Pulmonary artery endothelial cell (primary cell): ENCODE measurements at places on chromosomes 1 and 21. TPM values are rescaled to one million over a fixed set of nuclear protein-coding genes. Genes with fewer than 3 reads are reported as not detected.

DNA sequence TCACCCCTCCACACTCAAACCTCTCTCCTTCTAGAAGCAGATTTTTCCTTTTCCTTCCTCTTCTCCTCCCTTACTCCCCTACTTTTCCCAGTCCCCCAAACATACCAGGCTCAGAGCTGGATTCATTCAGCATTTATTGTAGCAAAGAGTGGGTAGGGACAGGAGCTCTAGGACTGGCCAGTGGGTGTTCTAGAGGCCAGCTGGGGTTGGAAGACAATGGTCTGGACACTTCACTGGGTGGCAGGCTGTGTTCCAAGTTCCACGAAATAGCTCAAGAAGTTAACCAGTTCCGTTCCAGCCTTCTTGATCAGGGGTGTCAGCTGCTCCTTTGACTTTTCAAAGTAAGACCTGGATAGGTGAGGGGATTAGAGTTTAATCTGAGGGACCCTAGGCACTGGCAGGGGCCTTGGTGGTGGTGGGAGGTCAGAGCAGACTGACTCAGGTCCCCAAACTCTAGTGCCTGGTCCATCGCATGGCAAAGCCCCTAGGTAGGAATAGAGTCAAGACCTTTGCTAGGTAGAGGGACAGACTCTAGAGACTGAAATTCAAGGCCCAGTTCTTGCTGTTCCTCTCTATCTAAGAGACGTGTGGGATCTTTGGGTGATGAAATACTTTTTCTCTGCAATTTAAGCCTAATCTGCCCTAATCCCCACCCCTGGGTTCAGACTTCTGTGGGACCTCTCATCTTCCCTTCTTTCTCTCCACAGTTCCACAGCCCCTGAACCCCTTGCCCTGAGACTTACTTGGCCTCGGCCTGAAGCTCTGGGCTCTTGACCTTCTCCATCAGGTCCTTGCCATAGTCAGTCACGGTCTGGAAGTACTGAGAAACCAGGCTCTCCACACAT is 1.0 kb downstream of the APOA2 start:
- DNase-seq, result no peak

DNA sequence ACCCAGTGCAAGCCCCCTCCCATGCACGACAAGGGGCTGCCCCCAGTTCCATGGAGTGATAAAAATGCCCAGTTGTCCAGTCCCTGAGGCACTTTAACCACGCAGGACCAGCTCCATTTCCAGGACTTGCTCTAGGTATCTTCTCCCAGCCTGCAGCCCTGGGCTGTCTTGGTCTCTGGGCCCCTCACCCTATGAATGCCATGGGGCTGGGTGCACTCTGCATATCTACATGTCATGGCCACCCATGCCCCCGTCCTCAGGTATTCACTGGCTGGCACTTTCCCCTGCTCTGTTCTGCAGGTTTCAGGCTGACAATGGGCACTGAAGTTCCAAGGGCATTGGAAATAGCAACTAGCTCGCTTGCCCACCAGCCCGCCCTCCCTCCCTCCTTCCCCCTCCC is 19.6 kb upstream of the C1orf174 start:
- no peak for DNase-seq

DNA sequence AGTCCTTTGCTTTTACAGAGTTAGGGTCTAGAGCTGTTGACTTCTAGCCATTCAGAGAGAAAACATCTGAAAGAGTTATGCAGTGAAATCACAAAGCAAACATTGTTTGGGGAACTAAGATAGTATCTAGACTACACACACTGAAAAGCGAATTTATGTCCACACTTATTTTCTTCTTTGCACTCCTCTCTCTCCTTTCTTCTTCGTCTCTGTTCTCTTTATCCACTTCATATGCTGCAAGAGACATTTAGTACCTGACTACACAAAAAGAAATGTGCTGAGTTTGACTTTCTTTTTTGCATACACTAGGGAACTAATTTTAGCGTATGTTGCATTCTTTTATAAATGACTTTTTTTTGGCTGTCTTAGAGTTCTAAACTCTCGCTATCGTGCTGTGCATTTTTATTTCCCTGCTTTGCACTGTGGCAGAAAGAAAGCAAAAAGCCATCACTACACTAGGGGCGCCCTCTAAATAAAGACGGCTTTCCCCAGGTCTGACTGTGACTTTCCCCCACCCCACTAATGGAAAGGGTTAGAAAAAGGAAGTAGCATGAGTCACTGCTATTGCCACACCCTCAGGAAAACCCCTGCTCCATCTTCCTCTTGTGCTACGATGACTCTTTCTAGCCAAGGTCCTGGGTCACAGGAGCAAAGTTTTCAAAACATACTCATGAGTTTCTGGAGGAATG is 65.7 kb downstream of the MAP3K7CL start:
- DNase-seq, result peak; percentile 70

Gene BARHL2
- not detected in 2 replicates for total RNA-seq

GRCh38 chr1:34744851-34745250 is 10.0 kb upstream of the GJB5 start:
- no peak for DNase-seq

Gene CCDC27
- not detected in 2 replicates for total RNA-seq

Gene SZT2
- total RNA-seq, result 15.1 and 22.0 TPM in 2 replicates

- no peak for DNase-seq
Observed at GRCh38 chr1:184840596-184840995, 85.9 kb upstream of the EDEM3 start.
